ENCODE measurements at places on chromosomes 11 and 22.

GRCh38 chr11:65583589-65583988, 7.7 kb downstream of the EHBP1L1 start:
- DNase-seq = no peak

GRCh38 chr22:29877620-29878019, 5.4 kb upstream of the MTMR3 start:
- DNase-seq = no peak

DNA sequence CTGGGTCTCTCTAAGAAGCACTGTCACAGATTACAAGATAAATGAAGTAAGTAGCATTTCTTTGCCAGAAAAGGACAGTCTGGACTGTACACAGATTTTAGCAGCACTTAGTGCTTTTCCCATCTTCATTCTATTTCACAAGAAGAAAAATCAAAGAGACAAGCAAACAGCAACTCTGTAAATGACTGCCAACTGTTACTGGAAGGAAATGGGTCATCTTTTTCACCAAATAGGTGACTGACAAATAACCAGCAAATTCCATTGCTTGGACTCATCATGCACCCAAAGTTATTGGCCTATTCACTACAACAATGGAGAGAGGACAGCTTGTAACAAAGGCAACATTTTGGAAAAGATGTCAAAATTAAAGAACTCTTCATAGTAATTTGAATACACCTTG, 28.9 kb upstream of the CARD18 start:
- DNase-seq = no peak

- no peak for DNase-seq
Measured at GRCh38 chr22:36385491-36386350, 2.0 kb downstream of the MYH9 start.

GRCh38 chr11:8098879-8099278, 17.9 kb downstream of the TUB start:
- no peak for DNase-seq

DNA sequence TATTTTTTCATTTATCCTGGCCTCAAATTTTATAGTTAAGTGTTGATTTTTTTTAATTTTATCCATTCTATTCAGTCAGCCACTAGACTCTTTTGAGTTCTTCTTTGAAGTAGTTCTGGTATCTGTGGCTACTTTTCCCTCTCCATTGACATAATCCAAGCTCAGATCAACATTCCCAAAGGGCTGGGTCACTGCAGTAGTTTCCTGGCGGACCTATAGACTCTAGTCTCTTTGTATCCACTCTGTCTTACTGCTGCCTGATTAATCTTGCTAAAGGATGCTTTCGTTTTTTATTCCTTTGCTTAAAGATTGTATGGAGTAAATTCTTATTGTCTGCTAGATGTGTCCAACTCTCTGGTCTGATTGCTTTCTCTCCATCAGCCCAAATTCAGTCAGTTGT, 87.6 kb downstream of the UVRAG start:
- DNase-seq = no peak

GRCh38 chr11:111765320-111765983, 737 bp downstream of the PPP2R1B start:
- no peak for DNase-seq

DNA sequence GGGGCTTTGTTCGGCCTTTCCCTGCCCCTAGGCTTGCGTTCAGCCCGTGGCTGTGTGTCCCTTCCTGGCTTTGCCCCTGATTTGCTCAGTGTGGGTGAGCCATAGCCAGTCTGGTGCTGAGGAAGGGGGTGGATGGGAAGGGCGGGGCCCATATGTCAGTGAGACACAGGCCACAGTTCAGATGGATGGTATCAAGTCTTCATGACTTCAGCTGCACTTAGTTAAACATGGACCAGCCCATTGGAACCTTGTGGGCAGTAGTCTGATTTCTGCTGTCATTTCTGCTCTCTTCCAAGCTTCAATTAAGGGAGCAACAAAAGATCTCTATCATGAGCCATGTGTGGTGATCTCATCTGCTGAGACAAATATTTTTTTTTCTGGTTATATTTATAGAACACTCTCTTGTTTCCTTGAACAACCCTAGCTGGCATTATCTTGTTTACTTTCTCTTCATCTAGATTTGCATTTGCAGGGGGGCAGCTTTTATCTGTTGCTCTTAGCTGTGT, 21.6 kb upstream of the PEX26 start:
- DNase-seq = no peak

DNA sequence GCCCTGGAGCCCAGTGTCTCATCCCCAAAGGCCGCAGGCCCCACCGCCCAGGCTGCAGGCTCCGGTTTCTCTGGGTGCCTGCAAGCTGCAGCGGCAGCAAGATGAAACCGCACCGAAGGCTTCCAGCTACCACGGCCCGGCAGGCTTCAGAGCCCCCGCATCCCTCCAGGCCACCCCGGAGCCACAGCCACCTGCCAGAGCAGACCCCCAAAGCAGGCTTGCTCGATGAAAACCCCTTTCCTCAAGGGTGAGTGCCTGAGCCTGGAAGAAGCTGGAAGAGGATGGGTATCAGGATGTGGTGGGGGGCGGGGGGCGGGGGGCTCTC, 24.5 kb upstream of the GNB1L start:
- DNase-seq = no peak

- DNase-seq = no peak
Measured at GRCh38 chr11:17954395-17955252, 58.2 kb downstream of the SERGEF start.

- no peak for DNase-seq
Measured at GRCh38 chr11:60431251-60431650, 1.9 kb downstream of the MS4A5 start.

- no peak for DNase-seq
Measured at GRCh38 chr11:35318977-35319925, 100.1 kb downstream of the SLC1A2 start.

DNA sequence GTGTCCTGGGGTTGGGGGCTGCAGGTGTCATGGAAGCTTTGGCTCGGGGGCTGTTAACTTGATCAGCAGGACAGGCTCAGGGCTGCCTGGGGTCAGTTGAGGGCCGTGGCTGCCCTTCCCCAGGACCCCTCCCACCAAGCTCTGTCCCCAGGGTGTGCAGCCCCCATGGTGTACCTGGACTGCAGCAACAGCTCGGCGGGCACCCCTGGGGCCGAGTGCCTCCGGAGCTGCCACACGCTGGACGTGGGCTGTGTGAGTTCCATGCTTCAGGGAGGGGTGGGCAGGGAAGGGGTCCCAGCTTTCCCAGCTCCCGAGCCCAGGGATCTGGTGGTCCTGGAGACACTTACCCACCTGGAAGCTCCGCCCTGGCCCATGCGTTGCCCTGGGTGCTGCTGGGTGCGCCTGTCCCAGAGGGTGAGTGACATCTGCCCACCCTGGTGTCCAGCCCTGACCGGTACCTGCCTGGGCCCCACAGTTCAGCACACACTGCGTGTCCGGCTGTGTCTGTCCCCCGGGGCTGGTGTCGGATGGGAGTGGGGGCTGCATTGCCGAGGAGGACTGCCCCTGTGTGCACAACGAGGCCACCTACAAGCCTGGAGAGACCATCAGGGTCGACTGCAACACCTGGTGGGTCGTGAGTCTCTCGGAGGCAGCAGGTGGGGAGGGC, 11.3 kb downstream of the MUC5B start:
- no peak for DNase-seq

- no peak for DNase-seq
Measured at GRCh38 chr22:46000081-46001027, 23.4 kb upstream of the WNT7B start.

- DNase-seq = no peak
Measured at GRCh38 chr11:64084146-64084950, 48.6 kb downstream of the FLRT1 start.

DNA sequence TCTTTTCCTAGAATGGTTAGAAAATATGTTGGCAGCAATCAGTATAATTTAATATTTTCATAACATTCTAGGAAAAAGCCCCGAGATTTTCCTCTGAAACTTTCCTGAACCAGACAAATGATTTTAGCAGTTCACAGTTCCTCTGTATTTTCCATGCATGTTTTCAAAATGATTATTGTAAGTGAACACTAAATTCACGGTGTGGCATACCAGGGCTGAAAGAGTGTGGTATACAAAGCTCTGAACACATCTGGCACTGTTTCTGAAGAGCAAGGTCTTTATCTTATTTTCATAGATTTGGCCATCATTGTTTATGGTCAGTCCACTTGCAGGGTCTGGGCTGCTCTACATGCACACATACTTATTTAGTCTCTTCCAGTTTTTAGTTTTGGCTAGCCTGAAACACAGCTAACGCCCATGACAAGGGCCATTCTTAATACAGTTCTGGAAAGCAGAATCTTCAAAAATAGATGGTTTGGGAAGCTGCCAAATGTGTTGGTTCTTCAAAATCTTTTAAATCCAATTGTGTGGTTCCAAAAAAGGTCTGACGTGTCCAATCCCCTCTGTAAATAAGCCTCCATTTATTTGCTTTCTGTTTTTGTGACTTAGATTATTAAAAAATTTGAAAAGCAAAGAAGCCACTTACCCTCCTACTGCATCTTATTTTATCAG, 7.9 kb upstream of the GAB2 start:
- DNase-seq = no peak

Data from mesothelial cell of epicardium (in vitro differentiated cells).